Hindlimb muscle (tissue), 1 donor: ENCODE measurements at places on chromosomes 2 and 18. TPM values are rescaled to one million over a fixed set of nuclear protein-coding genes. Genes with fewer than 3 reads are reported as not detected.

The TUBA4B gene
- polyA plus RNA-seq: 0.31 TPM

The AFG3L2 gene
- polyA plus RNA-seq: 43.1 TPM

The RAB6C gene
- polyA plus RNA-seq: 0.48 TPM

The TRABD2A gene
- 0.52 TPM for polyA plus RNA-seq

The LIPT1 gene
- polyA plus RNA-seq: 8.2 TPM

The AOX1 gene
- 1.5 TPM for polyA plus RNA-seq

The RSAD2 gene
- polyA plus RNA-seq: 4.1 TPM

The CYP27C1 gene
- polyA plus RNA-seq: 5.7 TPM

The LDLRAD4 gene
- 8.0 TPM for polyA plus RNA-seq

The GPR35 gene
- 2.5 TPM for polyA plus RNA-seq

The DTNA gene
- 94.7 TPM for polyA plus RNA-seq

The ZNF512 gene
- polyA plus RNA-seq: 42.3 TPM

The KLHL30 gene
- polyA plus RNA-seq: 25.9 TPM

The FHOD3 gene
- 42.9 TPM for polyA plus RNA-seq
